ENCODE measurements at places on chromosomes 7 and 10.

GRCh38 chr10:75003891-75004290, 107.6 kb upstream of the SAMD8 start:
- DNase-seq: no peak

DNA sequence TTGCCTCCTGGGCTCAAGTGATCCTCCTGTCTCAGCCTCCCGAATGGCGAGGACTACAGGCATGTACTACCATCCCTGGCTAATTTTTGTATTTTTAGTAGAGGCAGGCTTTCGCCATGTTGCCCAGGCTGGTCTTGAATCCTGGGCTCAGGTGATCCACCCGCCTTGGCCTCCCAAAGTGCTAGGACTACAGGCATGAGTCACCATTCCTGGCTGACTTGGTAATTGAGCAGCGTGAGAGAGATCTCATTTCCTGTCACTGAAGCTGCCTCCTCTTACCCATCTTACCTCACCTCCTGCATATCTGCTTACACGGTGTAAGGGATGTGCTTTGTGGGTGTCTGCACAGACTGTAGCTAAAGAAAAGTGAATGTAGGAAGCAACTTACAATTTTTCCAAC, 9.7 kb downstream of the IFIT3 start:
- no peak for DNase-seq

DNA sequence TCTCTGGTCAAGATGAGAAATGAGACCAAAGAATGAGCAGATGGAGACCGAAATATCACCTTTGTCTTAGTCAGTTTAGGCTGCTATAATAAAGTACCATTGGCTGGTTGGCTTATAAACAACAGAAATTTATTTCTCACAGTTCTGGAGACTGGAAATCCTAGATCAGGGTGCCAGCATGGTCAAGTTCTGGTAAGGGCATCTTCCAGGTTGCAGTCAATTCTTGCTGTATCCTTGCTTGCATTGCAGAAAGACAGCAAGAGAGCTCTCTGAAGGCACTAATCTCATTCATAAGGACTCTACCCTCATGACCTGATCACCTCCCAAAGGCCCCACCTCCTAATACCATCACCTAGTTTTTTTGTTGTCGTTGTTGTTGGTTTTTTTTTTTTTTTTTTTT, 52.7 kb upstream of the MKLN1 start:
- DNase-seq: no peak

DNA sequence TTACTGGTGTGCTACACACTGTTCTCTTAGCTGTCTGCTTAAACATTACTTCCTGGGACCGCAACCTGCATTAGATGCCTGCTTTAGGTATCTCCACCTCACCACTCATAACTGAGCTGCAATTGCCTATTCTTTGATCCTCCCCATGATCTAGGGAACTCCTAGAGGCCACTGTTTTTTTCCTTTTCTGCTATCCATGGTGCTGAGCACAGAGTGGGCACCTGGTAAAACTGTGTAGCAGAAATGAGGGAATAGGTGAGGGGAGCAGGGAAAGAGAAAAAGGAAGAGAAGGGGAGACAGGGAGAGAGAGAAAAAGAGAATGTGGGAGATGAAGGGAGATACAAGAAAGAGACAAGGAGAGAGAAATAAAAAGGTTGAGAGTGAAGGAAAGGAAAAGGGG, 434.9 kb downstream of the ADRA2A start:
- DNase-seq: no peak

DNA sequence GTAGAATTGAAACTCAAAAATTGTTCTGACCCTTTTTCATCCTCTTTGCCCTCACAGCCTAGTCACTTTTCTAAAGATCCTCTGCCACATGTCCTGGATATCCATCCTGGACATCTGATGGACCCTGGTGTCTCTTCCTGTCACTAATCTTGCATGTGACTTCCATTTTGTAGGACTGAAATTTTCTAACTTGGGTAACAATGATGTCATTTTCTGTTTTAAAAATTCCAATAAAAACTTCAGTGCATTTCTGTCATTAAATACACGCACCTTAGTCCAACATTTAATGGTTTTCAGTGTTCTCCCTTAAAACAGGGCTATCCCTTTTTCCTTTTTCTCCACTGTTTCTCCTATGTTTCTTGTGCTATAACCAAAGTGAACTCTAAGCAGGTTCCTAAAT, 684.9 kb upstream of the ANKRD30A start:
- no peak for DNase-seq

GRCh38 chr7:7536396-7537019, 835 bp upstream of the COL28A1 start:
- DNase-seq: no peak

GRCh38 chr7:102287111-102287980, 678 bp downstream of the SH2B2 start:
- DNase-seq: no peak

- no peak for DNase-seq
These were observed 203.9 kb downstream of the TEX36 start for GRCh38 chr10:125479059-125479458.

DNA sequence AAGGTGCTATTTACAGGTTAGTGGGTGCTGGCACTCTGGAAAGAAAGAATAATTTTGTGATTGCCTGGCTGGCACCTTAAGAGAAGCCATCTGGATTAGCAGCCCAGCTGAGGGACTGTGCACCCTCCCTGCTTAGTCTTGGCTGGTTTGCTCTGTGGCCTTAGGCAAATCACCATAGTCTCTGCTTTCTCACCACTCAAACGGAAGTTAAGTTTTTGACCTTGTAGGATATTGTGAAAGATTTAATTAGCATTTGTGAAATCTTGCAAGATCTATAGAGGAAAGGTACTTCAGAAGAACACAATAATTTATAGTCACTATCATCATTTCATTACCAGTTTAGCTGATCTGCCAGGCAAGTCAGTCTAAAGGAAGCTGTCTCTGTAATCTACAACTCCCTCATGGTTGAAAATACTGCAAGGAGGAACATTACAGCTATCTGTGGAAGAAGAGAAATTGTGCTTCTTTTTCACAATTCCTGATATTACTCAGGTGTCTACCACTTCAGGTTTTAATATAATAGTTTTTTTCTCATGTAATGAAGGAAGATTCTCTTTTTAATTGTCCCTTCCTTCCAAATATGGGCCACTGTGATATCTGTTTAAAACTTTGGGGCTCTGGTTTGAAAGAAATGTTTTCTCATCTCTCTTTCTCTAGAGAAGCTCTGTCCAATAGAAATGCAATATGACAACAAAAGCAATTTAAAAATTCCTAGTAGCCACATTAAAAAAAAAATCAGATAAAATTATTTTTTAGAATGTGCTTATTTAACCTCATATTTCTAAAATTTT, 219.6 kb downstream of the PTEN start:
- DNase-seq: no peak

- DNase-seq: no peak
These were observed 14.4 kb downstream of the SCIN start for GRCh38 chr7:12584930-12585329.

- no peak for DNase-seq
These were observed 23.6 kb upstream of the ZRANB1 start for GRCh38 chr10:124918191-124918830.

GRCh38 chr7:23955145-23955544, 245.1 kb downstream of the STK31 start:
- DNase-seq: no peak

- no peak for DNase-seq
These were observed 90.1 kb downstream of the NPSR1 start for GRCh38 chr7:34747867-34748727.

DNA sequence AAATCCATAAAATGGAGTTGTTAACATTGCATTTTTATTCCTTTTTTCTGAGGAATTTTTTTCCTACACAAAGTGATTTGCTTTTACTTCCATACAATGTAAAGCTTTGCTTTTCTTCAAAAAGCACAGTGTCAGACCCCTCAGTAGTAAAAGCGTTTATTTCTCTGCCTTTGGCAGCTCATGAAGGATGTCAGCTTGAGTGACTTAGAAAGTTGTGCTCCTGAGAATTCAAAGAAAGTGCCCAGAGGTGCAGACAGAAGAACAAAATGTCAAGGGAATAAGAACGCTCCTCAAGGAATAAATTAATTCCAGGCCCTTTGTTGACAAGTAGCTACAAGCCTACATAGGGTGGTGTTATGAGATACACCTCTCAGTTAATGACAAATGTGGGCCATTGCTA, 369.3 kb upstream of the ADARB2 start:
- DNase-seq: no peak

- no peak for DNase-seq
These were observed 20.6 kb upstream of the WASL start for GRCh38 chr7:123769371-123769770.

GRCh38 chr7:114081606-114082425, 163.0 kb upstream of the PPP1R3A start:
- no peak for DNase-seq

DNA sequence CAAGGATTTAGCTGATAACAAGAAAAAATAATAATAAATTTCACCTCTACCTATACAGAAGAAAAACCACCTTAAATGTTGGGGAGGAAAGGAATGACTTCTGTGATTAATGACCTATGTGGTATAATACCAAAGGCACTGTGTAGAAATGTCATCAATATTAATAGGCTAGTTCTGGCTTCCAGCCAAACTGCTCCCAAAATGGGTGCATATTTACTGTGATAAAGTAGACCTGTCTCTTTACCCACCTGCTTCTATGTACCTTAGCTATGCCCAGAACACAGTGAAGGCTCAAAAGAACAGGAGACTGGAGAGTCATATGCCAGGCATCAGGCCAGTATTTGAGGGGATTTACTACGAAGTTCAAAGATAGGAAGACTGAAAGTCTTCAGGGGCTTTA, 76.0 kb downstream of the ATE1 start:
- DNase-seq: no peak

DNA sequence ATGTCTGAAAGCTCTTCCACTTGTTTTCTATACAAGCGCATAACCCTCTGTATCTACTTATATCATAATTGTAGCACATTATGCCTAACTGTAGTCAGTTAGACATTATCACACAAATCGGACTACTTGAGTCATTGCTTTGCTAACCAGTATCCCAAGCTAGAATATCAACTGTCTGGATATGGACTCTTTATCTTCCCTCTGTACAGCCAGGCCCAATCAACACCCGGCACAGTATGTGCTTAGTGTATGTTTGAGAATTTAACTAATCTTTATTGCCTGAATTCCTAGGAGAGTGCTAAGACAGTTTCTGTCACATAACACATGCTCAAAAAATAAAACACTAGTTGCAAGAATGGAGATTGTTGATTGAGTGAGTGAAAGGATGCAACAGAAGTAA, 211.2 kb downstream of the ARL4A start:
- no peak for DNase-seq

- DNase-seq: peak; percentile 78
These were observed 11.8 kb upstream of the RRP12 start for GRCh38 chr10:97412891-97413304.

DNA sequence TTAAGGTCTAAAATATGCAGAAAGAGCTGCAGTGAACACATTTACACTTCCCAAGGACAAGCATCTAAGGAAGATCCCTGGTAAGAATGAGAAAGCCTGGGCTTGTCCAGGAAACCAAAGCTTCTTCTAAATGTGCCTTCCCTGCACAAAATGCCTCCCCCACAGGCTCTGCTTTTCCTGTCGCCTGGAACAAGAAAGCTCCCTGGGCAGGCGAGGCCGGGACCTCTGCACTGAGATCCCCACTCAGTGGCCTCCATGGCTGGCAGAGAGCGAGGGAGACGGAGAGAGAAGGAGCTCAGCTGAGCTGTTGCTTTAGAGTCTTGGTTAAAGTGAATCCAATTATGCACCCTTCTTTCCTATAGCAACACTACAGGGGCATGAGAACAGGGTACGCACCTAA, 75.6 kb downstream of the AMZ1 start:
- DNase-seq: no peak

GRCh38 chr7:79598351-79598750, 144.9 kb upstream of the MAGI2 start:
- no peak for DNase-seq

GRCh38 chr7:66627151-66627681, 1.5 kb upstream of the KCTD7 start:
- DNase-seq: no peak

- DNase-seq: no peak
These were observed 58.2 kb upstream of the YAE1 start for GRCh38 chr7:39507866-39508551.

GRCh38 chr10:52526251-52526823, 212.3 kb downstream of the DKK1 start:
- no peak for DNase-seq

- DNase-seq: no peak
These were observed 30.4 kb downstream of the MDFIC start for GRCh38 chr7:114952296-114952695.

- peak; percentile 65 for DNase-seq
These were observed 51.6 kb downstream of the PRLHR start for GRCh38 chr10:118543714-118544400.

GRCh38 chr10:21100871-21101514, 203.9 kb upstream of the NEBL start:
- no peak for DNase-seq

- DNase-seq: no peak
These were observed 79.3 kb downstream of the CSTF2T start for GRCh38 chr10:51620131-51620530.

DNA sequence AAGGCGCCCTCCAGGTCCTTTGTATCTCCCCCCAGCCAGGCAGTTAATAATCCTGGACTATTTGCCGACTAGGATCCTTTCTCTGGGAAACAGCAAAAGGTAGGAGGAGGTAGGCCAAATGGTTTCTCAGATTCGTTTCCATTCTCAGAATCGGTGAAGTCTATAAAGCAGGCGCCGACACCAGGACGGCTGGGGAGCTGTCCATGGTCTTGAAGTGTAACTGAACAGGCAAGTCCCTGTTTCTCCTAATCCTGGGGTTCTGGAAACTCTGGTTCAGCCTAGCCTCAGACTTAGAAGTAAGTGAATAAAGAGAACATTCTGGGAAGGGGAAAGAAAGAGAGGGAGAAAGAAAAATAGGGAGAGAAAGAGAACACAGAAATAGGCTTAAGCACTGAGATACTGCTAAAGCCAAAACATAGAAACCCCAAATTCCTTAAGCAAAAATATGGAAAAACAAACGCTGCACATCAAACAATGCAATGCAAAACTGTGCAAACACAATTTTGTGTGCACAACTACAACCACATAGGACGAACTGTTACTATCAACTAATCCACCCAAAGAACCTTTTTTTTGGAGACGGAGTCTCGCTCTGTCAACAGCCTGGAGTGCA, 11.1 kb upstream of the INA start:
- peak; percentile 60 for DNase-seq

- DNase-seq: peak; percentile 89
These were observed 60.6 kb upstream of the TRIM8 start for GRCh38 chr10:102583435-102584417.

DNA sequence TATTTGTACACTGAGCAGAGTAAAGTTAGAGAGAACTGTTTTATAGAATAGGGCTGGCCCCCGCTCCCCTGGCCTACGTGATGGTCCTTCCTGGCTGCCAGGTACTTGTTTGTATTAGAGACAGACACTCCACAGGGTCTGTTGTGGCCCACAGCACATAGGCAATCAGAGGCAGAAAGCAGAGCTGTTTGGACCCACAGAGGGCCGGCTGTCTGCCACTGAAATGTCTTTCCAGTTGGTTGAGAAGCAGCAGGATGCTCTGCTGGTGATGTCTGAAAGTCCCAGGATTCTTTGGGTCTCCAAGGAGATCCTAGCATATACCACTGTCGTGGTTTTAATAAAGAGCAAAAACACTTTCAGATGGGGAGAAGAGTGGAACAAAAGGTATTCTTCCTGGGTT, 5.2 kb downstream of the STN1 start:
- DNase-seq: no peak

Data from activated CD8-positive, alpha-beta memory T cell treated with anti-CD3 and anti-CD28 coated beads, Interleukin-2, amount 50 U/mL, for 48 hours (primary cell).